ENCODE measurements at places on chromosomes 12 and 14.

GRCh38 chr12:43352001-43352400 is 200.0 kb downstream of the ADAMTS20 start:
- no peak for DNase-seq

DNA sequence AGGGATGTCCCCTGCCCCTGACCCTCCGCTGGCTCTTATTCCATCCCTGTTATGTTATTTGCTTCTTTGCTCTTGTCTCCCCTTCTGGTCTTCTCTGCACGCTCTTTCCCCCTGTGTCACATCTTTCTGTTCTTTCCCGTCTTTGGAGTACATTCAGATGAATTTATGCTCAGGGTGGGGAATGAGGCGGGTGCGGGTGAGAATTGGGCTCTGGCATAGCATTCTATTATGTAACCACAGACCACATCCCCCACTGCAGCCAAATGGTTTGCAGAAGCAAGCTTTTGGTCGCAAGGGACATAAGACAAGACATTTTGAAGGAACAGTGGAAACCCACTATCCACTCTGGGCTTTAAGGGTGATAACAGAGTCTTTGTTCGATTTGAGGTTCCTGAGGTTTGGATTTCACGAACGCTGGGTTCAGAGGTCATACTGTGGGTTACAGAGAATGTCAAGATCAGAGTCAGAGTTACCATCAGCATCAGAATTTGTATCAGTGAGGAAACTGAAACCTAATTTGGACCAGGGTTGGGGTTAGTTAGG is 3.8 kb downstream of the ENDOU start:
- DNase-seq: peak; percentile 25

GRCh38 chr12:9372202-9372601 is 164.0 kb upstream of the PZP start:
- no peak for DNase-seq

GRCh38 chr12:111330800-111331752 is 37.8 kb downstream of the PHETA1 start:
- DNase-seq: no peak

DNA sequence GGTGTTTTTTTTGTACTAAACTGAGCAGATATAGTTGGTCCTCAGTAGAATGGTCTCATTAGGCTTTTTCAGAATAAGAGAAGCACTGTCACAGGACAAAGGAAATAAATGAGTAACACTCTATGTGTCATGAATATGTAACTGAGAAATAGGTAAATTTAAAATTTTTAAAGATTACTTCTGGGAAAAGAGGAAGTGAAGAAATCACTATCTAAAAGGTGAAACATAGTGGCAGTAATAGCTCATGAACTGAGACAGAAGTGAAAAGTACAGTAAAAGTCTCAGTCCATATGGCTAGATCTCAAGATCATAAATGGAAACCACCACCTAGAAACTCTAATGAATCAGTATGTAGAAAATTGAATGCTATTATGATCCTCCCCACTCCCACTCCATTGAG is 89.3 kb upstream of the TTC7B start:
- DNase-seq: no peak

DNA sequence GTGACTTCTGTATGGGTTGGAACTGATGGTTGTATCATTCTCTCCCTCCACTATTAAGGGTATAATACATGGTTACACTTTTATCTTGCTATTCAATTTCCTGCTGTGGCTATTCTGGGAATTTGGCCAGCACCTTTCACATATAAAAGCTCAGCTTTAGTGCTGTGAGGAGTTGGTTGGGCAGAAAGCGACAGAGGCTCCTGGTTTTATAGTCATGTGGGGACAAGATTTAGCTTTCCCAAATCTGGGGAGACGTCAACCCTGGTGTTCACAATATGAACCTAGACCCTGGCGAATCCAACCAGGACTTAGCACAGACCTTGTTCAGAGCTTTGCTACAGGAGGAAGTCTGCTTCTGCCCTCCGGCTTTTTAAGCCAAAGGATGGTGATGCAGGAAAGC is 36.5 kb downstream of the FOS start:
- DNase-seq: no peak

GRCh38 chr14:98140862-98141530 is 1131.0 kb downstream of the BCL11B start:
- peak; percentile 21 for DNase-seq

DNA sequence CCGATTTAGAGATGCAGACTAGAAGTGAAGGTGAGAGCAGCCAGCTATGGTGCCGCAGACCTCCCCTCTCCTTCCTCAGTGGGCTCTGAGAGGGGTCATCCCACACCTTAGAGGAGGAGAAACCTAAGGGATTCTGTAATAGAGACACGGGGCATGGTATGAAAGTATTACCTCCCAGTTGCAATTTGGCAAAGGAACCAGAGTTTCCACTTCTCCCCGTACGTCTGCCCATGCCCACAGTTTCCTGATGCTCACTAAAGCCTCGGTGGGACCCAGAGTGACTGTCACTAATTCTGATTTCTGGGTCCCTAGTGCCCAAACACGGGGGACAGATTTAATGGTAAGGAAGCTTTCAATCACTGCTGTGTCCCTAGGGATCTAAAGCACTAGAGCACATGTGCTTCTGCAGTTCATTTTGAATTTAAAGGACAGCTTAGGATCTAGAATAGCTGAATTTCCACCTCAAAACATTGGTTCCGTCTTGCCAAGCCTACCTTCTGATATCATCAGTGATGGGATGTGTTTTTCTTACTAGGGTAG is 44.1 kb downstream of the DAD1 start:
- no peak for DNase-seq

DNA sequence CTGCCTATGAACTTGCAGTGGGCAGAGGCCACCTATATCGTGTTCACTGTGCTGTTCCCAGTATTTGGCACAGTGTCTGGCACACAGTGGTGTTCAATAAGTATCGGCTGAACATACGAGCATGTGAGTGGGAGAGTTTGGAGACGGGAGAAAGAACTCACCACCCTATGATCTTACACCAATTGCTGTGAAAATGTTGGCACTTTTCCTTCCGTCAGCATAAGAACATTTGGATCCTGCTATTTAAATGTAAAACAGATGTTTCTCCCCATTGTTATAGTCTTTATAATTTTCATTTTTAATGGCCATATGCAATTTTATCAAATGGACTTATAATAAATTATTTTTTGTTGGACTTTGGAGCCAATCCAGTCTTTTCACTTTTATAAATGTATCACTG is 144.4 kb downstream of the EFCAB11 start:
- DNase-seq: no peak

DNA sequence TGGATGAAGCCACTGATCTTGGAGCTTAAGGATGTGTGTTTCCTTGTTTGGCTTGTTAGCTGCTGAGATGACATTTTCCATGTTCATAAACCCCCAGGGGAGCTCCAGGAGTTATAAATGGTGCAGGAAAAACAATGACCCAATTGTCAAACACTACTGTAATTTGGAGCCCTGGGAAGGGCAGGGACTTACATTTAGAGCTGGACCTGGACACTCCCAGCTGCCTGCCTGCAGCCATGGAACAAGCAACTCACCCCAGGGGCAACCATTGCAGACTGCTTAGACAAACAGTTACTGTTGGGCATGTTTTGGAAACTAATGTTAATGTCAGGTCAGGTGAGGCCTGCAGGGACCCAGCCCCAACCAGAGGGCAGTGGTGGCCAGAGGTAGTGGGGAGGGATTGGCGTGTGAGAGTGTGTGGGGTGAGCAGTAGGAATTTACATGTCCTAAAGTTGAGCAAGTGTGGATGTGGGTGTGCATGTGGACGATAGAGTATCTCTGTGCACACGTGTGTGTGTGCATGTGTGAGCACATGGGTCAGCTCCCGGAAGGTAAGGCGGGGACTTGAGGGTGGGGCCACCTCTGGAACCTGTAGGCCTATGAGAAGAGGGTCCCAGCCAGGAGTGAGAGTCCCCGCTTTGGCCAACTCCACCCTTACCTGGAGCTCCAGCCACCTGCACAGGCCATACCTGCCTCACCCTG is 86.4 kb upstream of the NOS1 start:
- no peak for DNase-seq

DNA sequence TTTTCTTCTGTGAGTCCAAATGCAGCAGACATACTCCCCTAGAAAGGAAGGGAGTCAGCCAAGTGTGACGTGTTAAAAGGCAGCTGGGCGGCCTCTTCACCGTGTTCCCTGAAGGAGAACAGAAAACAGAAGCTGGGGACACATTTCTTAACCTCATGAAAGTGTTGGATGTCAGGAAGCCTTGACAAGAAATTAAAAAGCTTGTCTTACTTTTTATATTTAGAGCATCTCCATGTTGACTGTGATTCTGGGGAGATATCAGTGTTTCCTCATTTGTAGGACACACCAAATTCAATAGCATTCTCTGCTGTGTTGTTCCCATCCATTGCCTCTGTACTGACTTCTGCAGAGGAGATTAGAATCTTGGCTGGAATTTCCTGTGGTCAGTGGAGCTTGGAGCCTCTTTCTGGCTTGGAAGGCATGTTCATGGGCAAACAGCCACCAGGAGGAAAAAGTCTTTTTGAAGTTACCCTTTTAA is 93.7 kb downstream of the RMST start:
- no peak for DNase-seq

DNA sequence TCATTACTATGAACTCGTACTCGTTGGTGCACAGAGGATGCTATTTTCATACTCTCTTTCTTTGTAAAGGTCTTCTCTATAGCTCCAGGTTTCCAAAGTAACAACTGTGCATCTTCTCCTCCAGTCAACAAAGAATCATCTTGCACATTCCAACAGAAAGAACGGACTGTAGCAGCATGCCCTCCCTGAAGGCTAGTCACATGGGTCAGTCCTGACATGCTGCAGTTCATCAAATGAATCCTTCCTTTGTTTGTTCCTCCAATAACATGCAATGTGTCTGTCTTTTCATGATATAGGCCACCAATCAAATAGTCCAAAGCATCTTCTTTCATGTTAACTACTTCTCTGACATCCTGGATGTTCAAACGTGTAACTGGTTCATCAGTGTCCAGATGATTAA is 42.9 kb downstream of the WDR89 start:
- no peak for DNase-seq

DNA sequence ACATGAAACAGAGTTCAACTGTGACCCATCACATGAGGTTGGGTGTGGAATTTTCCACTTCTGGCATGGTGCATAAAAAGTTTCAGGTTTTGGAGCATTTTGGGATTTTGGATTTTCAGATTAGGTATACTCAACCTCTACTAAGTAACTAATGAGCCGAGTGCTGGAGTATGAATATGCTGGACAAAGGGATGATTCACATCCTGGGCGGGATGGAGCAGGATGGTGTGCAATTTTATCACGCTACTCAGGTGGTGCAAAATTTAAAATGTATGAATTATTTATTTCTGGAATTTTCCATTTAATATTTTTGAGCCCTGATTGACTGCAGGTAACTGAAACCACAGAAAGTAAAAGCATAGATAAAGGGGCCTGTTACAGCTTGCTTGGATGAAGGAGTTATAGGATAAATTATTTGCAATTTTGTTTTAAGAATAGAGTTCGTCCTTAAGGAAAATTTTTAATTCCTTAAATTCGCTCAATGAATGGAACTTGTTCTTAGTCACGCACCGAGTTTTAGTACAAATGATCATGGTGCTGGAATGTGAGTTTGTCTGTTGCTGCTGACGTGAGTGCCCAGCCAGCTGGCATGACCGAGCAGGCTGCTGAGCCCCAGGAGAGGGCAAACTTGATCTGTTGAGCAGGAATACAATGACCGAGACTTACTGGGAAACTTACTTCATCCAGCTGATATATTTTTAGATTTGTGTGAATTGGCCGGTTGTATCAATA is 176.3 kb downstream of the ESR2 start:
- DNase-seq: no peak

DNA sequence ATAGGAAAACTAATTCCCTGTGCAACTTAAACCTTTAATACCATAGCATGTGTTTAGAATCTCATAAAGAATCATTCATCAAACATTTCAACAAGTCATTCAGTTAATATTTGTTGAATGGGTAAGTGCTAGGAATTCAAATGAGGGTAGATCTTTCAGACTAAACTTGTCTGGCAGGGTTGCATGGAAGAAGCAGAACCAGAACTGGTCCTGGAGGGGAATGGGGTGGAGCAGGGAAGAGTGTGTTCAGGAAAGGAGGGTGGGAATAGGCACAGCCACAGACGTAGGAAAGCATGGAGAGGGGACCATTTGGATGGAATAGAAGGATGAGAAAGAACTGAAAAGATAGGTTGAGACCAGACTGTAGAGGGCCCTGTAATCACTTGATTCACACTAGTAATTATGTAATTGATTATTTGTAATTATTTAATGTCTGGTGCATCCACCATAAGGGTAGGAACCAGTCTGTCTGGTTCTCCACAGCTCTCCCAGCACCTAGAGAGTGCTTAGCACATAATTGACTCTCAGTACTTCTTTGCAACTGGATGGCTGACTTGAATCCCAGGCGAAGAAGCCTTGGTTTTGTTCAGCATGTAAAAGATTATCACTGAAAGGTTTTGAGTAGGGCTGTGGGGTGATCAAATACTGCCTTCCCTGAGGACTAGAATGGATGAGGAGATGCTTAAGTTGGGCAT is 3.0 kb upstream of the MAP3K9 start:
- no peak for DNase-seq

DNA sequence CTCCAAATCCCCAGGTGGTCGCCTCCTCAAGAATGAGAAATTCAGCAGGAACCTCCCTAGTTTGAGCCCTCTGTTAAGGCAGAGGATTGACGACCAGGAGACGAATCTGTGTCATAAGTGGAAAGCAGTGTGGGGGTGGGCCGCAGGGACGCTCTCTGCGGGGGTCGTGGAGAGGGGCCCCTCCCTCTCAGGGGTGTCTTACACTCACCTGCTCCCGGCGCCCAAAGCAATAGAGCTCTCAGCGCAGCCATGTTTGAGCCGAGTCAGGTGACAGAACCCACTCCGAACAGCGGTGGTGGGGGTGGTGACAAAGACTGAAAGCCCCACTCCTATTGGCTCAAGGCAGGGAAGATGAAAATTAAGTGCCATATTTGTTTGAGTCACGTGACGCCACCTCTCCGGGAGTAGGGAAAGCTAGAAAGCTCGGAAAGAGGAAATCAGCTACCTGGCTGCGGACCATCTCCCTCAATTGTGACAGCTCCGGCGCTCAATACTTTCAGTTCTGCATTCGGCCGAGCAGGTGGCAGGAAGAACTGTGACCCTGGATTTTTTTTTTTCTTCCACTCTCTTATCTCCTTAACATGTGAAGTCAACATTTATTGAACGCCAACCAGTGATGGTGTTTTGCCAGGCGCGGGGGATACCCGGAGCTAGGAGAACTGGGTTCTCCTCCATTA is at the start of gene ZFYVE26:
TSS of gene ZFYVE26 (minus strand) at position 265 of the 677 bp plus-strand sequence. CDS start 627 bp downstream, outside the sequence.
- peak; percentile 96 for DNase-seq

GRCh38 chr12:122867691-122868461 is 28.0 kb downstream of the VPS37B start:
- DNase-seq: no peak

DNA sequence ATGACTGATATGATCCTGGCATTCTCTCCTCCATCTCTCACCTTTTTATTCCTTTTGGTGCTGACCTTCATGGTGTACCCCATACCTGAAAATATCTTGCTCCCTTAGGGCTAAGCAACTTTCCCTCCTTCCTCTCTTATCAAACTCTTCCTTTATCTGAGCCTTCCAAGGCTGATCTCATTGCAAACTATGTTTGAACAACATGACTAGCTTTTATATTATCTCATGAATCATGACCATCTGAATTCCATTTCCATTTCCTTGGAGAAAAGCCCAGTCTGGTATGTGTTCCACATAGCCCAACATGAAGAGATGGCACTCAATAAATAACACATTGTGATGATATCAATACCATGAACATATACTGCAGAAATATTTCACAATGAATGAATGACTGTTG is 111.6 kb downstream of the TSPAN8 start:
- no peak for DNase-seq
